ENCODE measurements at places on chromosomes 3 and 15.

- peak; percentile 41 for DNase-seq
These were observed 54.8 kb downstream of the ANAPC13 start for GRCh38 chr3:134430950-134431445.

DNA sequence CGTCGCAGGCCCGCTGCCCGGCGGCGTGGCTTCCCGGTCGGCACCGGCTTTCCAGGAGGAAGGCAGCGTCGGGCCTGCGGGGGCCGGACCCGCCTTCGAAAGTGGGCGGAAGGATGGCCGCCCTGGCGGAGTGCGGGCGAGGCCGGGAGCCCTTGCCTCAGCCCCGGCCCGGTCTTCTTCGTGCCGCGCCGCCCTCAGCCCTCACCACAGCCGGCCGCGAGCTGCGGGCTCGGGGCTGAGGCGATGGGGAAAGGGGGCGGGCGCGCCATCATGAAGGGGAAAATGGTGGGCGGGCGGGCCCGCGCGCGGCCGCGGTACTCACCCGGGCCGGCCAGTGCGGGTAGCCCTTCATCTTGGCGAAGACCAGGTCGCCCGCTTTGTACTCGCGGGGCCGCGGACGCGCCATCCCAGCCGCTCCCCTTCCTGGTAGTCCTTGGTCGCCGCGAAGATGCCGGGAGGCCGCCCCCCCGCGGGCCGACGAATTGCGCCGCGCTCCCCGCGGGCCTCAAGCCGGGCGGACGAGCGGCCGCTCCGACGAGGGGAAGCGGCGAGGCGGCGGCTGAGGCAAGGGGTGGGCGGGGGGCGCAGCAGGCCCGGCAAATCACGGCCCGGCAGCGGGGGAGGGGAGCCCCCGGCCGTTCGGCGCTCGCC lies 489 bp downstream of the HDGFL3 start:
- no peak for DNase-seq

DNA sequence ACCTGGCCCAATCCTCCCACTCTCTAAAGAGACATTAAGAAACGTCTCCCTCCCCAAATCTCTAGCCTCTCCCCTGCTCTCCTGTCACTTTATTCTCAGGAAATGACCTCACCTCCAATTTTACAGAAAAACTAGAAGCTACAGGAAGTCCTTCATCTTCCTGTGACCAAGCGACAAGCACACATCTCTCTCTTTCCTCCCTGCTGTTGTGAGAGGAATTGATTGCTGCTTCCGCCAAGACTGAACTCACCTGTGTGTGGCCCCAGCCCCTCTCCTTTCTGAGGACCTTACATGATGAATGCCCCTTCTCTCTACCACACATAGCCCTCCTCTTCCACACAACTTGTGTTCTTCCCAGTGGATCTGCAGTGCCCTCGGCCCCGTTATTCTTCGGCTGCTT lies 18.2 kb downstream of the DNAJB8 start:
- no peak for DNase-seq

DNA sequence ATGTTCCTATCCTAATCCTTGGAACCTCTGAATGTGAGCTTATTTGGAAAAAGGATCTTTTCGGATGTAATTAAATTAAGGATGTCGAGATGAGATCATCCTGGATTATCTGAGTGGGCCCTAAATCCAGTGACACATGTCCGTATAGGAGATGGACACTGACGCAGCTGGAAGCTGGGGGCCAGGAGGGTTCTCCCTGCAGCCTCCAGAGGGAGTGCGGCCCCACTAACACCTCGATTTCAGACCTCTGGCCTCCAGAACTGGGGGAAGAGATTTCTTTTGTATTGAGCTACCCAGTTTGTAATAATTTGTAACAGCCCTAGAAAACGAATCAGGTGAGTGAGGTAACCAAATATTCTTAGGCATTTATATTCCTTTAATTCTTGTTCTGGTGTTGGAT lies 2.5 kb downstream of the DNAJB8 start:
- DNase-seq = no peak

- DNase-seq = no peak
These were observed 38.2 kb downstream of the TGFBR2 start for GRCh38 chr3:30644615-30645014.

GRCh38 chr3:53161820-53162671 lies 1.0 kb downstream of the PRKCD start:
- no peak for DNase-seq

- DNase-seq = no peak
These were observed 155.4 kb downstream of the GOLGA6L6 start for GRCh38 chr15:20386198-20386597.

DNA sequence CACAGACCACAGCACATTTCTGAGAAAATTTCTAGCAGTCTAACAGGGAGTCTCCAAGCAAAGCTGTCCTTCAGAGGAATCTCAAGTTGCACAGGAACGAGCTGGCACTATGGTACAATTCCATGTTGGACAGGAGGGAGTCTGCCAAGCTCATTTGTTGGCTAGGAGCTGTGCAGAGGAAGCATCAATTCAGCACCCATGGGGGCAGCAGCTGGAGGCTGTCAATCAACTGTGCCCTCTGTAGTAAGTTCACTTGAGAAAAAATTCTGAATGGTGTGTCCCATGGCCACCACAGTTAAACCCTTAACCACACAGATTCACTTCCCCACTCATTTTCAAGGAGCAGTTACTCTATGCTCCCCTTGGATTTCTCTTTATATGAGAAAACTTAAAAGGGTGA lies 298.5 kb upstream of the PPP2R3A start:
- DNase-seq = no peak

- DNase-seq = no peak
These were observed 144.3 kb downstream of the FBN1 start for GRCh38 chr15:48501208-48501607.

GRCh38 chr3:186044427-186044826 lies 64.5 kb downstream of the ETV5 start:
- no peak for DNase-seq

DNA sequence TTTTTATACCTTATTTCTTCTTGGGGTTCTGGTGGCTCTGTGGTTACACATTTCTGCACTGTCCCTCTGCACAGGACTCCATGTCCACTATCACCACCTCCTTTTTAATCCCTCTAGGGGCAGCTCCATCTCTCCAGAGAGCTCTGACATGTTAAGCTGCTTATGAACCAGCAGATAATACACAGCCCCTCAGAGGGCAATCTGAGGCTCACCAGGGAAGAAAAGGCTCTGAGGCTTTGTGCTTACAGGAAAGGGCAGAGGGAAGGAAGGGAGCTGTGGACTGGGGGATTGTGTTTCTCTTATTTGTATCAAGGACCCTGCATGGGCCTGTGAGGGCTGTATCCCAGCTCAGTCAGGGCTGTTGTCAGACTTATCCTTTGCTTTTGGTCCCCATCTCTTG lies 164.5 kb downstream of the EPHB1 start:
- DNase-seq = peak; percentile 34
